D721Med (cell line): ENCODE measurements at places on chromosomes 6 and 20.
A peak's percentile ranks its signal among the peaks of the same experiment; 100 is the strongest.

DNA sequence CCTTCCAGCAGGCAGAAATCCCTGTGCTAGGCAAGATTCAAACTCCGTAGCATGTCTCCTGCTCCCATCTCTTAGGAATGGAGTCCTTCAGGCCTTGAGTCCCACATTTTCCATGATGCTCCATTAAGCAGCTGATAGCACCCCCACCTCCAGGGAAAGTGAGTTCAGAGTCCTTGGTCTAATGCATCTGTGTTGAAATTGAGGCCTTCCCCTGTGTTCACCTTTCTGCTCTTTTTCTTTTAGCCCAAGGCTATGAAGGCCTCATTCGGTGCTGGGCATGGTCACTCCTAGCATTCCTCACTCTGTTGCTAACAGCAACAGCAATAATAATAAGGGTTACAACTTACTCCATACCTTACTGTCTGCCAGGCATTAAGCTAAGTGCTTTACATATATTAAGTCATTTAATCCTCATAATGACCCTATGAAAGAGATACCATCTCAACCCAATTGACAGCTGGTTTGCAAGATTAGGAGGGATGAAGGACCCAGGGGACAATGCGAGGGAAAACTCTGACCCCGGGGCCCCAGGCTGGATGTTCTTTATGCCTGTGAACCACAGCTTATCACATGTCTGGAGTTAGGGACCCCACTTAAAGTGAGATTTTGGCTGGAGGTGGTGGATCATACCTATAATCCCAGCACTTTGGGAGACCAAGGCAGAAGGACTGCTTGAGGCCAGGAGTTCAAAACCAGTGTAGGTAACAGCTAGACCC lies 17.5 kb upstream of the PANK2 start:
- peak; percentile 37 for DNase-seq

DNA sequence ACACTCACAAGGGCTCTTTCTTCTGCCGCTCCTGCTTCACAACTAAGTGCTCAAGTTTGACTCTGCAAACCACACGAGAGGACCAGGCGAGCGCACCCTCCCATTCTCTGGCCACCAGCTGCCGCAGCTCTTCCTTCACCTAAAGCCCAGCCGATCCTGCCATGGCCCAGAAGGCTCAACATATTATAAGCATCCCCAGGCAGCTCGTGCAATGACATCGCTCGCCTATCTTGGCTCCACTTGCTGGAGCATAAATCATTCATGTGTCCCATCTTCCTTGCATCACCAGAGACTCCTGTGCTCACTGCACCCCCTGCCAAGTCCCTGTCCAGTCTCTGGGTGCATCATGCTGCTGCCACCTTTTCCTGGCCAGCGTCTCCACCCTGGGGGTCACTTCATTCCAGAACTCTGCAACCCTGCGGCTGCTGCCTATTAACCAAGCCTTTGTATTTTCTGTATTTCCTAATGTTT lies 59.0 kb downstream of the PSMG4 start:
- DNase-seq: no peak

- DNase-seq: peak; percentile 57
Observed at GRCh38 chr6:107114213-107114925, 946 bp downstream of the BEND3 start.

- no peak for DNase-seq
Observed at GRCh38 chr6:23981923-23982322, 144.1 kb upstream of the NRSN1 start.

DNA sequence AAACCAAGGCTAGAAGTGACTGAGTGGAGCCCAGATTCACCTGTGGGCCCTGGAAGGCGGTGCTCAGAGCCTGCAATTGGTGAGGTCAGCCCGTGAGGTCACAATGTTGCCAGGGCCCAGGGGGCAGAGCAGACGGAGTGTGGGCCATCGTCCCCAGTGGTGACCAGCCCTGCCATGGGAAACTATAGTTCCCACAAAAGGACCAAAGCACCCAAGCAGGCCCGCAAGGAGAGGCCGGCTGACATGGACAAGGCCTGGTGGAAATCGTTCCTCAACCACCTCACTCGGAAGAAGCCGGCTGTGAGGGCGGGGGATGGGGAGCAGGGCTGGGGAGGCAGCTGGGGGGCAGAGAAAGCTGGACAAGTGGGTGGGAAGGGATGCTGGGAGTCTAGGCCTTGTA lies at the start of gene C20orf144:
Gene C20orf144 (plus strand): TSS at position 156 of the 400 bp plus-strand sequence. CDS start 19 bp downstream, at position 175.
- no peak for DNase-seq
